Activated naive CD4-positive, alpha-beta T cell (primary cell): ENCODE measurements at places on chromosomes 6 and 20.

DNA sequence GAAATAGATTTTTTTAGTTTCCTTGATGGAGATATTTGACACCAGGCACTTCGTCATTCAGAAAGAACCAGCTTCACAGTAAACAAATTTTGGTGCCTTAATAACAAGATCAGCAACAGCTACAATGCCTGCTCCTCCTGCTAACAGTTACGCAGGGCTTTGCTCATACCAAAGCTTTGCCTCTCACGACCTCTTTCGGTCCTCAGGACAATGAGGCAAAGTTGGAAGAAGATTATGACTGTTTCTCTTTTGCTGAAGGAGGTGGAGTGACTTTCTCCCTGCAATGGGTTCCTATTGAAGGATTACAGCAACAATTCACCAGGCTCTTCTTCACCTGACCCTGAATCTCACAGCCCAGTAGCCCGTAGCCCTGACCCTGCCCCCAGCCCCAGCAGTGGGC lies 440.1 kb downstream of the PREX1 start:
- no peak for DNase-seq

DNA sequence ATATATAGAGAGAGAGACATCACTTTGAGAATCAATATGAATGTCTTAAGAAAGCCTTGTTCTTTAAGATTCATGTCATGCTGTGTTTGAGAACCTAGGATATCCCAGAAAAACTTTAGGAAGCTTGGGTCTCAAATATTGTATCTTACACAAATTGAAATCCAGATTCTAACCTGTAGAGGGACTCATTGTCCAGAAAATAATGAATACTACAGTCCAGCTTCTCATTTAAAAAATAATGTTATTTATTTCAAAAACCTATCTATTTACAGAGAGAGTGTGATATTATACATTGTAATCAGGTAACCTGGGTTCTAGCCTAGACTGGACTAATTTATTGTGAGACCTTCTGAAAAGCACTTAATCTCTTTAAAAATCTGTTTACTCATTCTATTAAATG lies 4.2 kb downstream of the RFX6 start:
- DNase-seq = no peak

DNA sequence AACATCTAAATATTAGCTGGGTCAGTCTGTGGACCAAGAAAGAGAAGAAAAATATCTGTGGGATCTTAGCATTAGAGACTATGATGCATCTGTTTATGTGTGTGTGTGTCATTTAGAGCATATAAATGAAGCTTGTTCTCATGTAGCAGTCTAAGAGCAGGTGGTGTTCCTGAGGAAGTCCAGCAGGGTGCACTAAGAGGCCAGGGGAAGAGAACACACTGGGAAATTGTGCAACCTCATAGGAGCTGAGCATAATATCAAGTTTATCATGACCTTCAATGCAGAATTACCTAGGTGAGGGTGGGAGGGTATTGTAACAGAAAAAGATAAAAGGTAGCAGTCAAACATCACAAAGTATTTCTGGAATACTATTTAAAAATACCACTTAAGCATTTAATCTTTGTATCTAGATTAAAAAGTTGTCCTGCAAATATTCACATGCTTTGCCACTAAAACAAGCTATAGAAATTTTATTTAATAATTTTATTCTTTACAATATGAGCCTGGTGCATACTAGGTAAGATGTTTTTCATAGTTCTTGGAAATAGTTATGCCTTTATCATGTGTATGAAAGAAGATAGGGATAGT lies 80.5 kb downstream of the SMPDL3A start:
- DNase-seq = no peak

- no peak for DNase-seq
These were observed 4.9 kb downstream of the TUBB start for GRCh38 chr6:30724906-30725667.

- no peak for DNase-seq
These were observed 14.8 kb downstream of the MTHFD1L start for GRCh38 chr6:150880336-150880735.

- no peak for DNase-seq
These were observed at the start of gene CST2 for GRCh38 chr20:23826541-23827021. Gene CST2 (minus strand): TSS chr20:23826729. CDS start chr20:23826660, 69 bp downstream.

DNA sequence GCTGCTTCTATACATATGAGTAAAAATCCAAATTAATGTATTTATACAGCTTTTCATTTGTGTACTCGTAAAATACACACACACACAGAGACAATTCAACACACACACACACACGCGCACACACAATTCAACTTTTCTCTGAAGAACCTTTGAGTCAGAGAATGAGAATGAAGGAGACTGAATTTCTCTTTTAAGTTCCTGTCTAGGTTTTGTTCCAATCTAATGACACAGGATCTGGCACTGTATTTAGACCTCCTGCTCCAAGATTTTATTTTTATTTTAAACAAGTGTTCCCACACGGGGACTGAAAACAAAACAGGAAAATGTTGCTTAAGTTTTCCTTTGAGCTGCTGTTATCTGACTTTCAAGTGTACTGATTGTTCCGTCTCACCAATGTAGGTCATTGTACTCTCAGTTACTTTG lies 250.8 kb downstream of the LAMA2 start:
- no peak for DNase-seq

- DNase-seq = no peak
These were observed 4.9 kb downstream of the BPIFB1 start for GRCh38 chr20:33287884-33288283.

GRCh38 chr20:17482536-17482935 lies 48.6 kb downstream of the BFSP1 start:
- DNase-seq = no peak

- DNase-seq = no peak
These were observed 26.2 kb upstream of the VEGFA start for GRCh38 chr6:43743682-43744381.

- no peak for DNase-seq
These were observed 143.7 kb downstream of the SYNDIG1 start for GRCh38 chr20:24612799-24613775.

DNA sequence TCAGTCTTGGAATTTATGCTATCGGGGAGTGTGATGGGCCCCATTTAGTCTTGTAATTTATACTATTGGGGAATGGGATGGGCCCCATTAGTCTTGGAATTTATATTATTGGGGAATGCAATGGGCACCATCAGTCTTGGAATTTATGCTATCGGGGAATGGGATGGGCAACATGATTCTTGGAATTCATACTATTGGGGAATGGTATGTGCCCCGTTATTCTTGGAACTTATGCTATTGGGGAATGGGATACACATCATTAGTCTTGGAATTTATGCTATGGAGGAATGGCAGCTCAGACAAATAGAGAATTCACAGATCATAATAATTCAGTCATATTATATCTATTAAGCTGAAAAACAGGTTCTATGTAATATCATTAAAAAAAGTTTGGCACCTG lies 300.3 kb downstream of the SMOC2 start:
- DNase-seq = no peak

DNA sequence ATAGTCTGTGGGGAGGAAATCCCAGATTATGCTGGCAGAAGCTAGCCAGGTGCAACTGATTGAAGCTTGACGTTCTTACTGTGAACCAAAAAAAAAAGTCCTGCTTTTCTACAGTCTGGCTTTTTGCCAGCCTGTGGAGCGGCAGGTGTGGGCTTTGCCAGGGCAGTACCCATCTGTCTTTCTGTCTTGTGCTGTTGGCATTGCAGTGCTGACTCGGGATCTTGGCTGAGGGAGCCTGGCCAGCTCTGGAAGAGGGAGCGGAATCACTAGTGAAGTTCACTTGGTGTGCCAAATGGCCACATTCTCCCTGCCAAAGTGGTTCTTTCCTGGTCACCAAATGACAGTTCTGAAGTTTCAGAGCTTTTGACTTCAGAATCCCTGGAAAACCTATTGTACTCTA lies 5.0 kb downstream of the KIF3B start:
- DNase-seq = no peak

DNA sequence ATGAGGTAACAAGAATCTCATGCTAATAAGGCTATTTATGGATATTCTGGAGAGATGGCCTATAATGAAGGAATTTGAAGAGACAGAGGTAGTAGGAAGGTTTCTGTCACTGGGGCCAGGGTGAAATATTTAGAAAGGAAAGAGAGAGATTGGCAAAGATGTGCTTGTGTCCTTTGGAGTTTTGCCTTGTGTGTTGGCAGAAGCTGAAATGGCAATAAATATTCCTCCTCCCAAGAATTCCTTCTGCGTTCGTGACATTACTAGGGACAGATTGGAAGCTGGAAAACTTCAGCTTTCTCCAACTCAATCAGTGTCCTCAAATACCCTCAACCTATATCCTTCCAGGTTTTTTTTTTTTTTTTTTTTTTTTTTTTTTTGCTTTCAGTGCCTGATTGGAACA lies 6.3 kb downstream of the SAMD5 start:
- DNase-seq = no peak

GRCh38 chr6:163789199-163789810 lies 374.8 kb downstream of the QKI start:
- no peak for DNase-seq
